Stimulated activated CD8-positive, alpha-beta memory T cell treated with anti-CD3 and anti-CD28 coated beads, Interleukin-4, amount 100 ng/mL, for 48 hours (primary cell): ENCODE measurements at places on chromosomes 1 and 21.
A peak's percentile ranks its signal among the peaks of the same experiment; 100 is the strongest.

GRCh38 chr1:232988572-232989040, 38.2 kb downstream of the NTPCR start:
- DNase-seq: no peak

DNA sequence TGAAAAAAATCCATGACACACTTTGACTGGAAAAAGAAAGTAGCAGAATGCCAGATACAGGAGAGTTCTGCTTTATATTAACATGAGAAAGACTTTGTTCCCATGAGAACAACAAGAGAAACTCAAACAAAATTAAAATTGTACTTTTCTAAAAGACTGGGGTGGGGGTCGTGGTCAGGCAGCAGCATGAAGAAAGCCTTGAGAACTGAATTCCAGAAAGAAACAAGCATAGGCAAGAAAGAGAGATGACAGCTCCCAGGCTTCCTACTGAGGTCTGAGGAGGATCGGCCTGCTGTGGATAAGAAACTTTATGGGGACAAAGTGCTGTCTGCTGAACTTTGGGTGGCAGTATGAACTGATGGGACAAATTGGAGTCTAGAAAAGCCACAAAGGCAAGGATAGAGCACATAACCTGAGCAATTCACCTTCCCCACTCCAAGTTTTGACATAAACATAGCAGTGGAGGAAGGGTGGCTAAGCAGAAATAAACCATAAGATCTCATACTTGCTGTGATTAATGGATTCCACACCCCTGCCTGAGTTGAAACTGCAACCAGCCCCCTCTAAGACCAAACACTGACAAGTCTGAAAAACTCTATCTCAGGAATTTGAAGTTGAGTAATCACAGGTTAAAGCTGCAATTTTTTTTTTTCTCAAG, 43.7 kb downstream of the COL6A1 start:
- peak; percentile 18 for DNase-seq

- no peak for DNase-seq
Measured at GRCh38 chr1:228778466-228778865, 43.2 kb downstream of the RHOU start.

GRCh38 chr1:36447450-36447849, 2.8 kb downstream of the OSCP1 start:
- no peak for DNase-seq

DNA sequence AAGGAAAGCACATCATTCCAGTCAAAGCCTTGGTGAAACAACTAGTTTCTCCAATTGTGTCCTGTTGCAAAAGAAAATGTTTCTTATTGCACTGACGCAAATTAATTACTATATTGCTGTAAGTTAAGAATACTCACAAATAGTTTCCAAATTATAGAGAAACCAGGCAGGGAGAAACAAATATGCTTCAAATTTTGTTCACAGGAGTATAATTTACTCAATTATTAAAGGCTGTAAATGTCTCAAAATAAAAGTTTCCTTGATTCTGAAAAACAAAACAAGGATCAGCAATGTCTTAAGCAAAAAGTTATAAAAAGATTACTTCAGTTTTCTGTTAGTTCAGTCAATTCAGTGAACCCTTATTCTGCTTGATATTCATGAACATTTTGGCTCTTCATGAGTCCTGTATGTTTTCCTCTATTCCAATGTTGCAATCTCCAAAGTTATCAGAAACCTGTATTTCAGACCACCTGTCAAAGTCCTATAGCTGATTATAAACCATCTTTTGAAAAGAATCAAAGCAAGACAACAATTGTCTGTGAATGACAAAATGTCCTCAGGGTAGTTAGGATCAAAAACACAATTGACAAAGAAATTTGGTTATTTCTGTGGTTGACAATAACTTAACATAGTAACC, 11.7 kb upstream of the SYPL2 start:
- no peak for DNase-seq

DNA sequence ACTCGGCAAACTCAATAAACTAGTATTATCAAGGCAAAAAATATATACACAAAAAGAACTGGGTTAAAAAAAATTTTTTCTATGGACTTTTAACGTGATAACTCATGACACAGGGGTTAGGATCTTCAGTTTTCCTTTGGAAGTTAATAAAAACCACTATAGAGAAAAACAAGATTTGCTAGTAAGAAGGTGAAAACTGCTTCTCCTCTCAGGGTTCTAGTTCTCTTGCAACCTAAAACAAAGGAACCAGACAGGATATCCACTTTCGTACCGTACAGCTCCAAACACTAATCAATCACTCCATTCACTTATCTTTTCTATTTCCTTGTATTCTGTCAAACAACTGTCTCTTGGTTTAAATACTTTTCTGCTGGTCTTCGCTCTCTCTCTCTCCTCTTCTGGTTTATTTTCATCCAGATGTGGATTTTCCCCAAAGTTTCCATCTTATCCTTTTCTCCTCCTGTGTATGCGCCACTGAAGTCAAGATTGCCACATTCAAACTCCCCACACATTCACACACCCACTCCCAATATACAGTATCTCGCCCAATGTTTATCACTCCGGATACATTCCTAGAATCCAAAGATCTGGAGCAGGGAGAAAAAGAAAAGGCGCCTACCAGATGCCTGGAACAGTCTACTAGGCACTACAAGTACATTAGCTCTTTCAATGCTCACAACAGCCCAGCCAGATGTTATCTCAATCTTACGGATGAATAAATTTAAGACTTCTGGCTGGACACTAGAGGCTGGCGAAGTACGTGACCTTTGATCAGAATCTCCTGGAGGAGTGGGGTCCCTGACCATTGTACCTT, 775 bp upstream of the PRPF38B start:
- DNase-seq: no peak

GRCh38 chr1:229121845-229122436, 149.0 kb upstream of the RAB4A start:
- no peak for DNase-seq

DNA sequence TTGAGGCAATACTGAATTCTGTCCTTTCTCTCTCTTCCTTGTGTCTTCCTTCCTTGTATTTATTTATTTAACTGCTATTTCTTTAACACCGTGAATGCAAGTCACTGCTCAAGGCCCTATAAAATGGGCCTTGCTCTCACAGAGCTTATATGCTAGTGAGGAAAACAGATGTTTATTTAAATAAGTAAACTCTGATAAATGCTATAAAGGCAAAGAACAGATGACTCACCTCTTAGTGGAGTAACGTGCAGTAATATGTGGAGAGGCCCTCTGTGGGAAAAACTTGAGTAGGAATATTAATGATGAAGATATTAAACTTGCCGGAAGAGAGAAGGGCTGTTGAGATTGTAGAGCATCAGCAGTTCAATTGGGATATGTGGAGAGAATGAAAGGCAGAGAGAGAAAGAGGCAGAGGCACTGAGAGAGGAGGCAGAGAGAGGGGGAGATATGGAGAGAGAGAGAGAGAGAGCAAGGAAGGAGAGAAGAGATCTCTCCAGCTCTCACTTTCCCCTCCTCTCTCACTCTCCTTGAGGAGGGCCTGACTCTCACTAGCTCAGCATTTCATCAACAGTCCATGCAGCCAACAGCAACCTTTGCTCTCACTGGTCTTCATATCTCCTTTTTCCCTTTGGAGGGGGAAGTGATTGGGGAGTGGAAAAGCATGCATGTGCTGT, 322.2 kb downstream of the LMX1A start:
- no peak for DNase-seq

DNA sequence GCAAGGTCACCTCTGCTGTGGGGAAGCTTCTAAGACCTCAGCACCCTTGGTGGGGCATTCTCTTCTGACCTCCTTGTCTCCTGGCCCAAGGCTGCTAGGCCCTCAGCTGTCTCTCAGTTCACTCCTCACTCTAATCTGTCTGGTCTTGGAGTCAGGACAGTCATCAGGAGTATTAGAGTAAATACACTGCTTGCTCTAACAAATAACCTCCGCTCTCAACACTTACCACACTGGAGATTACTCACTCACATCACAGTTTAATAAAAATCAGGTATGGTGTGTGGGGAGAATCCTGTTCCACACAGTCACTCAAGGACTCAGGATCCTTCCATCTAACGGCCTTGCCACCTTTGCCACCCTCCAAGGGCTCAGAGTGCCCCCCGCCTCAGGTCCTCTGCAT, 26.6 kb upstream of the TMEM61 start:
- DNase-seq: no peak

DNA sequence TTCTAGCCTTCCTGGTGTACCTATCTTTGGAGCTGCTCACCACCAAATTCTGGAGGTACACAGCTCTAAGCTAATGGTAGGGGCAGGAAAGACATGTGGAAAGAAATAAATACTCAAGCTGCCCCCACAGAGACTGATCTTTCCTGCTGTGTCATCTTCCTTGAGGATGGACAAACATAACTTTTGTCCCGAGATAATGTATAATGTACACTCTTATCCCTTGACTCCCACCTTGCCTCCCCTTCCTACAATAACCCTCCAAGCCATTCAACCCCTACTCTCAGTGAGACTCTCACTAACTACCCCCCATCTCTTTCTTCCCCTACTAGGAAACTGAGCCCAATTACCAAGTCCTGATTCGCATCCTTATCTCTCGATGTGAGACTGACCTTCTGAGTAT, 12.2 kb downstream of the ANXA9 start:
- DNase-seq: no peak

- DNase-seq: no peak
Measured at GRCh38 chr1:160168016-160168415, 16.6 kb downstream of the ATP1A4 start.

GRCh38 chr1:201506092-201506491, 831 bp downstream of the CSRP1 start:
- no peak for DNase-seq

- no peak for DNase-seq
Measured at GRCh38 chr1:214506972-214507431, 44.4 kb downstream of the PTPN14 start.

DNA sequence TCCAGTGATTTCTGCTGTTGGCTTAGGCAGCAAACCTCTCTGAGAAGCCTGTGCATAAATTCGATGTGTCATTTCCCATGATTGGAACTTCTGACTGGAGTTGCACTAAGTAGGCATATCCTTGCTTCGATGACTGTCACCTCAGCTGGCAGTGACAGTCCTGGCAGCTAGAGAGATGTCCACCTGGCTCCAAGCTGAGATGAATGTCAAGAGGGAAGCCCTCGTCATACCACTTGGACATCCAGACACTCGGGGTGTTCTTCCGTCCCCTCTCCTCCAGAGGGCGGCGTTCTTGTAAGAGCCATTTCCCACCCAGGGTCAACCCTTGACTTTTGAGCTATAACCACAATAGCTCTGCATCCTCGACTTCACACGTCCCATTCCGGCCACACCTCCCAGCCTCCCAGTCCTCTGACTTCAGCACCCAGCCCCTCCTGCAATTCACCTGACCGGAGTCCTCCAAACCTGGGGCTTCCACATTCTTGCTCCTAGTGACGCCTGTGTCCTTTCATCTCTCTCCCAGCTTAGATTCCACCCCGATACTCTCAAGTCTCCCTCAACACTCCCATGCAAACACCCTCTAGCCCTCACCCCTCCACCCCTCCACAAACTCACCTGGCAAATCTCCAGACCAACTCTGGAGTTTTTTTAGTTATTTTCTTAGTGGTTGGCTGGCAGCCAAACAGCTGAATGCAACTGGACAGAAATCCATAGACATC, 17.3 kb downstream of the CA6 start:
- DNase-seq: peak; percentile 75

GRCh38 chr1:220885971-220886370, 6.7 kb downstream of the HLX start:
- no peak for DNase-seq

- no peak for DNase-seq
Measured at GRCh38 chr1:157948312-157949073, 45.0 kb upstream of the KIRREL1 start.

DNA sequence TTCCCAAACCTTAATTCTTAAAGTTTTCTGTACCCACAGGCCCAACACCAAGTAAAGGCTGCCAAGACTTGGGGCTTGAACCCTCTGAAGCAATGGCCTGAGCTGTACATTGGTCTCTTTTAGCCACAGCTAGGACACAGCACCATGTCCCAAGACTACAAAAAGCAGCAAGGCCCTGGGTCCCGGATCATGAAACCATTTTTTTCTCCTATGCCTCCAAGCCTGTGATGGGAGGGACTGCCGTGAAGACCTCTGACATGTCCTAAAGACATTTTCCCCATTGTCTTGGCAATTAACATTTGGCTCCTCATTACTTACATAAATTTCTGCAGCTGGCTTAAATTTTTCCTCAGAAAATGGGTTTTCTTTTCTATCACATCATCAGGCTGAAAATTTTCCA, 30.9 kb downstream of the ZNF670 start:
- no peak for DNase-seq

- DNase-seq: no peak
Measured at GRCh38 chr1:107794571-107794970, 170.4 kb downstream of the VAV3 start.

GRCh38 chr21:16775076-16775475, 737.8 kb upstream of the CXADR start:
- no peak for DNase-seq

GRCh38 chr1:150151291-150152181, 1.8 kb downstream of the PLEKHO1 start:
- DNase-seq: peak; percentile 68

DNA sequence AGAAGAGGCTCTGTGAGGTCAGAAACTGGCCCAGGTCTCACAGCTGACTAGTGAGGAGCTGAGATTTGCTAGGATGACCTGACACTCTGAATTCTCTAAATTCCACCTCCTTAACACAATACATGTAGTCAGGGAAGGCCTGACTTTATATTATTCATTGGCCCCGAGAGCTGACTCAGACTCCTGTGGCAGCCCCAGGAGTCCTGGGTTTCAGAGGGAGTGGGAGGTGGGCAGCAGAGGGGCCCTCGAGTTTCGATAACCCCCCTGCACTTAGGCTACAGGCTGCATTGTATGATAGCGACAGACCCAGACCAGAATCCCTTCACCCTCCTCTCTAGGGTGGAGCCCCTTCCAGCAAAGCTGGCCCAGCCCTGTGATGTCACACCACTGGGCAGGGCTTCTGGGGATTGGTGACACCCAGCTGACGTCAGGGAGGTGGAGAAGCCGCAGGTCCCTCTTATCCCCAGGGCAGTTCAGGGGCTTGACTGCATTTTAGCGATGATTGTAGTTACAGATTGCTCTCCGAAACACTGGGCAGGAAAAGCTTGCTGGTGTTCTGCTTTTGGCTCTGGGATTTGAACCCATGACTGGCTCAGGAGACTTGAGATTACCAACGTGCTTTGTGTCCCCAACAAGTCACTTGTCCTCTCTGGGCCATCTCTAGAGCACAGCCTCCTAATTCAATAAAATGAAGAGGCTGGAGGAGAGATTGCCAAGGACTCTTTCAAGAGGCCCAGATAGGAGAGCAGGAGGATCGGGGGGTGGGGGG, 17.0 kb upstream of the GPR37L1 start:
- no peak for DNase-seq

- no peak for DNase-seq
Measured at GRCh38 chr1:243301059-243301458, 45.2 kb downstream of the SDCCAG8 start.

DNA sequence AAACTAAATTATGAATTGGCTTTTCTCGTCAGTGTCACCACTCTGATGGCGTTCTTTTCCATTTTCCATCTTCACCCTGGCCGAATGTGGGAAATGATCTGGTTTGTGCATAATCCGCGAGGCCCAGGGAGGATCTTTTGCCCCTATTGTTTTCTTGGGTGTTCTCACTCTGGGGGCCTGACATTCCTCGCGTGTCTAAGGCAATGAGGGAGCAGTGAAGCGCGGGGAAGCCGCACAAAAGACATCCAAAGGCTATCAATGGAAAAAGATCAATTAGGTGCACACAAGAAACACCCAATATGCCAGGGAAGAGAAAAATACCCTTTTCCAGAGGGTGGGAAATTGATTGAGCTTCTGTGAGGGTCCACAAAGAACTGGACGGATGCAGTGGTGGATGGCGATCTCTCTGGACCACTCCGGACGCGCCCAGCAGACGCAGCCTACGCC, 941 bp upstream of the C1orf21 start:
- no peak for DNase-seq

GRCh38 chr1:164759979-164760469, 201.0 kb downstream of the PBX1 start:
- no peak for DNase-seq
